ENCODE measurements at places on chromosomes 12 and 14.

DNA sequence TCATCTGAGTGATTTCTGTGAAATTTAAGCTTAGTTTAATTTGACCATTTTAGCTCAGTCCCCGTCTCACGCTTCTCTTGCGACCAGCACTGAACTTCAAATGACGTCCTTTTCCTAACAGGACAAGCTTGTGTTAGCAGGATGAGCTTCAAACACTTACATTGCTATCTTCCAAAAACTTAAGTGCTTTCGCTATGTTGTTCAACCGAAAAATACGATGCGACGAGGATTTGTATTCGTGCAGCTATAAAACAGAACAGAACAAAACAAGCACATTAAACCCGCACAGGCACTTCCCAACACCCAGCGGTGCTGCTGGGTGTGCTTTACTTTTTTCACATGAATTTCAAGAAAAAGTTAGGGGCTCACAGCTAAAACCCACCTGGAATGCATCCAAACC lies 64.2 kb upstream of the DICER1 start:
- DNase-seq: no peak

GRCh38 chr12:50636505-50636904 lies 127.4 kb upstream of the ATF1 start:
- no peak for DNase-seq

DNA sequence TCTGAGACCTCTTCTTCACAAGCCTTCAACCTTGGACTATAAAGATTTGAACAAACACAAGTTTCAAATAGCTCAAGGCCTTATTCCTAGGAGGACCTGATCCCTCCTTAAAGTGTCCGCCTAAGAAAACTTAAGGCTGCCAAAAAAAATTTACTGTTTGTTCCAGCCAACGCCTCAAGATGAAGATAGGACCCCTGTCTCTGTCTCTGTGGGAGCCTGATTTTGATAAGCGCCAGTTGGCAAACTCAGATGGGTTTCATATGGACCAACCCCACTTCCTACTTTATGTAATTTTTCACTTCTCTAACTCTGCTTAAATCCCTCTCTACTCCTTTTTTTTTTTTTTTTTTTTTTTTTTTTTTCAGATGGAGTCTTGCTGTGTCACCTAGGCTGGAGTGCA lies 11.0 kb downstream of the FKBP3 start:
- no peak for DNase-seq

DNA sequence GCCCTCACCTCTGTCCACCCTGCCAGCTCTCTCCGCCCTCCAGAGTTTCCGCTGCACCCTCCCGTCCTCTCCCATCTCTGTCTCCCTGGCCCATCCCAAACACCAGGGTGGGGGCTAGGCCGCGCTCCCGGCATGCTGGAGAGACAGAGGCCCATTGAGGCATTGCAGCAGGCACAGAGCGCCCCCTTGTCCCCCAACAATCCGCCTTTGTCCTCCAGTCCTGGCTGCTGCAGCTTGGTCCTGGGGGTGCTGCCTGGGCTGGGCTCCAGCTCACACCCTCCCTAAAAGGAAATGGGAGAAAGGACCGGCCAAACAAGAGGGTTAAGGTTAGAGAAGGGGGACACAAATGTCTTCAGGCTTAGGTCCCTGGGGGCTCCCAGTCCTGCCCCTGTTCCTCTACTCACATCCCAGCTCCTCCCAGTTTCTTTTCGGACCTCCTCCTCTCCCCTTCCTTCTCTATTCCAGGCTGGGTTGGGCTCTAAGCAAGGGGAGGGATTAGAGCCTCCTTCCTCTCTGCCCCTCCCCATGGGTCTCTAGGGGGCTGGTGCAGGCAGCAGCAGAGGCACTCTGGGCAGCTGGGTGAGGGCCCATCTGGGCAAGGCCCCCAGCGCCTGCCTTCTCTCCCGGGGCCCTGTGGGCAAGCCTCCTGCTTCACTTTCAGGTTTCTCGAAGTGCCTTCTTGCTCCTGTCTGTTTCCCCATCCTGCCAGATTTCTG lies at the start of gene CMTM5:
TSS of gene CMTM5 (plus strand) at position 565 of the 716 bp plus-strand sequence. CDS start 206 bp downstream, outside the sequence.
- peak; percentile 49 for DNase-seq
